Activated CD8-positive, alpha-beta memory T cell treated with anti-CD3 and anti-CD28 coated beads, Interleukin-2, amount 50 U/mL, for 48 hours (primary cell): ENCODE measurements at places on chromosomes 1 and 21.

DNA sequence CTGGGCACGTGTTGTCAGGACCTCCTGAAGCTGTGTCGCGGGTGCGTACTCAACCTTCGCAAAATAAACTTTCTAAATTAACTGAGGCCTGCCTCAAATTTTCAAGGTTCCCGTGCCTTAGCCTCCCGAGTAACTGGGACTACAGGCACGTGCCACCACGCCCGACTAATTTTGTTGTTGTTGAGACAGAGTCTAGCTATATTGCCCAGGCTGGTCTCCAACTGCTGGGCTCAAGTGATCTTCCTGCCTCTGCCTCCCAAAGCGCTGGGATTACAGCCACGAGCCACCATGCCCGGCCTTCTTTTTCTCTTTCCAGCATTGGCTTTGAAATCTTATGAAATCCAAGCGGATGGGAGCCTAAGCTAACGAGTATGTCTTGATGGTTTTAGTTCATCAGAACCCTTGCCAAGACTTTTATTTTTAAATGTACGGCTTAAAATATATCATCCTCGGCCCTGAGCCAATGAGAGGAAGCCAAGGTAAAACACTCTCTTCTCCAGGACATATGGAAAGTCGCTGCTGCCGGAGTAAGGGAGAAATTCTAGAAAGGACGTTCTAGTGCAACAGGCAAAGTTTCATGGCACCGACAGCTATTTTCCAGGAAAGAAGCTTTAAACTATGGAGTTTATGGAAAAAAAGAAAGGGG is 12.7 kb upstream of the ERVH48-1 start:
- no peak for DNase-seq

- DNase-seq: no peak
Measured at GRCh38 chr1:94702442-94702815, 117.7 kb upstream of the SLC44A3 start.

DNA sequence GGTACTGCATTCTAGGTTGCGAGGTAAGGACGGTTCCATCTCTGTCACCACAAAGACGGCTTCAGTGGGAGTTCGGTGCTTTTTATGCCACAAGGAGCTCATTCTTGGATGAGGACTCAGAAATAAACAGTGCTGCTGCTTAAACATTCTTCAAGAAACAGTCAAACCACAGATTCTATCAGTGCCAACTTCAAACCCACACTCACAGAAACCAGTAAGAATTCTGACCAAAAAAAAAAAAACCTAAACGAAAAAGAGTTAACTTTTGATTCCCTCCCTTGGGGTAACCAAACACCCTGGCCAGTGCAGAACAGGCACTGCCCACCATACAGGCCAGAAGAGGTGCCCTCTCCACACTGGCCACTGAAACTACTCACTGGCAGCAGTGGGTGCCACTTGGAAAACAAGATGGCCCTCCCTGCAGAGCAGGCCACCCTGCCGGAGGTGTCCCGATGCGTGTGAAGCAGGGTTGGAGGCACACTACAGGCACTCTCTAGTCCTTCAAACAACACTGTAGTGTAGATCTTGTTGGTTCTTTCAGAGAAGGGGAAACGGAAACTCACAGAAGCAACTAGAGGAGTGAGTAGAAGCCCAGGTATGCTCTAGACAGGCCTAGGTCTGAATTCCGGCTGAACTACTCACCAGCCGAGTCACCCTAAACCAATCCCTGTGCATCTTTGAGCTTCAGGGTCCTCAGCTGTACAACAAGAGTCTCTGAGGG is 87.3 kb upstream of the TLR5 start:
- peak; percentile 75 for DNase-seq

GRCh38 chr21:30689822-30690221 is 28.8 kb downstream of the KRTAP21-3 start:
- DNase-seq: no peak
